Sigmoid colon (tissue), 7 donors: ENCODE measurements at places on chromosomes 2 and 18. TPM values are rescaled to one million over a fixed set of nuclear protein-coding genes. Genes with fewer than 3 reads are reported as not detected.

- no peak for DNase-seq
These were observed 71.1 kb downstream of the BIRC6 start for GRCh38 chr2:32427672-32428610.

DNA sequence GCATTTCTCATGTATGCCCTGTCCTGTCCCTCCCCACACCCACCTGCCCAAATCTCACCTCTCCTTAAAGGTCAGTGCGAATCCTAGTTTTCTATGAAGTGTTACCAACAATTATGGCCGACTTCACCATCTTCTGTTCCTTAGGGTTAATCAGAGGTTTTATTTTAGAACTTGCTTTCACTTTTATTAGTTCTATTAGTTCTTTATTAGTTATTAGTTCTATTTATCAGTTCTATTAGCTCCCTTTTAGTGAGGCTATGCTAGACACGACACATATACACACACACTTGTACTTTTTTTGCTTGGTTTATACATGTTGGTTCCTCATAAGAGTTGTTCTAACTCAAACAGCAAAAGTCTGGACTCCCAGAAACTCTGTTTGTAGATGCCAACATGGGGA, 176.8 kb upstream of the MSH6 start:
- no peak for DNase-seq

DNA sequence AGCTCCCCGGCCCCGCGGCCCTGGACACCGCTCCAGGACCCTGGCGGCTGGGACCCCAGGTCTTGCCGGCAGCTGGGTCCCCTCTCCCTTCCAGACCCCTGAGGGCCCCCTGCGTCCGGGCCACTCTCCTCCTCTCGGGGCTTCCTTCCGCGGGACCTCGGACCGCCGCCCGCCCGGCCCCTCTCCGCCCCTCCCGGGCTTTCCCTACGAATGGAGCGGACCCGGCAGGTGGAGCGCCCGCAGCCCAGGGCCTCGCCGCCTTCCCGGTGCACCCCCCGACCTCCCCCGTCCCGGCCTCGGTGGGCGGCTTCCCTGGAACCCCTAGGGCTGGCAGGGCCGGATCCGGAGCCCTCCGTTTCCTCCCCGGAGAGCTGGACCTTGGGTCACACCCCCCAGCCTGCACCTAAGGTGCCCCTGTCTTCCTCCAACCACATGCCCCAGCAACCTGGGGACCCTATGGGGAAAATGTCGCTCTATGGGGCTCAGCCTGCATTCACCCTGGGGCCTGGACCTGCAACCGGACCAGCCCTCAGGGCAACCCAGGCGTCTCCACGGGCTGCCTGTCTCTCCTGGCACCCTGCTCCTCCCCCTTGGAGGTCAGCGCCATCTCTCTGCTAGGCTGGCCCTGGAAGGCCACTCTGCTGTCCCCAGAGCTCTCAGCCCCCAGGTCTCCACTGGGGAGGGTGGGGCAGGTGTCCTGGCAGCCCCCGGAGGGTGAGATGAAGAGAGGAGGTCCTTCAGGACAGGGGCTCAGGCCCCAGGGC, 730 bp downstream of the B3GNT7 start:
- DNase-seq: no peak

DNA sequence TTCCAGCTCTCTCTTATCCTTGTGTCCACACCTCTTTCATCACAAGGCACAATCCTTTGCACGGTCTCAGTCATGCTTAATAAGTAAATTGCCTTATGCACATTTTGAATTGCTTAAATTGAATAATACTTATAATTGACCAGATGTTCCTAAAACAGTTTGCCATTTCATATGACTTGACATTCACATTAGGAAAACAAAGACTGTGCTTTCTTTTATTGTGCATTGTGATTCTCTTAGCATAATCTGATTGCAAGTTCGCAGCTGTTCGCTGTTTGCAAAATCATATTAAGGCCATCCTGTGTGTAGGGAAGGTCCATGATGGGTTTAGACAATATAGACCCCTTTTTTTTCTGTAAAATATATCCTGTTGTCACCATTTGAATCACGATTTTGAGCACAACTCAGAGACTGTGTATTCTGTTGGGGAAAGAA, 75.6 kb downstream of the RNF144A start:
- no peak for DNase-seq

DNA sequence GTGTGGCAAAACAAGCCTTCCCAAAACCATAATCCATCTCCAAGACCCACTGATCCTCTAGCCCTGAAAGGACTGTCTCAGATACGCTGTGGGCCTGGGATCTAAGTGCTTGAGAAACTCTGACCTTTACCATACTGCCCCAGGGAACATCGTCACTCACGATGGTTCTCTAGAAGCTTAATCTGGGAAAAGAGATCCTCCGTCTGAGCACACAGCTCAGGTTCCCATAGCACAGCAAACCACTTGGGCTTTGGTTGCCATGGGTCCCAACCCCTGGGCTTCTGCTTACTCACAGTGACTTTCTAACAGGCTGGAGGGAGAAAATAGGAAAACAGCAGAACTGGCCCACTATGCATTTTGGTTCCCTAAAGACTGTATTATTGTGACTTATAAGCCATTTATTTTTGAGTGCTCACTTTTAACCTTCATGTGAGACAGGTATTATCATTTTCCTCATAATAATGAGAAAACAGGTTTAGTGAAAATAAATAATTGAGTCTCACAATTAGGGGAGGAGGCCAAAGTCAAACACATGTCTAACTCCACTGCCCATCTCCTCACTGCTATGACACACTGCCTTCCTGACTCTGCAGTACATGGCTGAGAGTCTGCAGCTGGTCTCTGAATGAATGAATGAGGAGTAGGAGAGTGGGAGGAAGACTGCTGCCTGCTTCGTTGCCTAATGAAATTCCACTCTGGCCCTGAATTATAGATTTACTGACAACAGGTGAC, 46.7 kb downstream of the REEP1 start:
- DNase-seq: no peak

- no peak for DNase-seq
These were observed 36.7 kb downstream of the CCDC138 start for GRCh38 chr2:108823286-108823685.

DNA sequence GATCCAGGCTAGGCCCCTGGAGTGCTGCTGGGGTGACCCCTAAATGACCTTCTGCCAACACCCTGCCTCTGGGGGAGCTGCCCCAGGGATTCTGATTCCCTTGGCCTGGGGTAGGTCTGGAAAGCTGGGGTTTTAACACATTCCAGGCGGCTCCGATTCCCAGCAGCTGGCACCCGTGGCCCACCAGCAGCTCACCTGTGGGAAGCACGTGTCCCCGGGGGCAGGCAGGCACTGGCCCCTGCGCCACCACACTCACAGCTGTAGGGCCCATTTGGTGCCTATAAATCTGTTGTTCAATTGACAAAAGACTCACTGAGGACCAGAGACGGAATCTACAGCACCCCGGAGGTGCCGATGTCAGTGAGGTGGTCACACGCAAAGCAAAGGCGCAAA, 4.1 kb upstream of the KLHL30 start:
- DNase-seq: no peak

The ALK gene
- 1.1 TPM for total RNA-seq

The GRHL1 gene
- total RNA-seq: 2.5 TPM

The REEP1 gene
- total RNA-seq: 61.7 TPM

The TIGD1 gene
- 2.1 TPM for total RNA-seq
